ENCODE measurements at places on chromosomes 6 and 20.
A peak's percentile ranks its signal among the peaks of the same experiment; 100 is the strongest.

DNA sequence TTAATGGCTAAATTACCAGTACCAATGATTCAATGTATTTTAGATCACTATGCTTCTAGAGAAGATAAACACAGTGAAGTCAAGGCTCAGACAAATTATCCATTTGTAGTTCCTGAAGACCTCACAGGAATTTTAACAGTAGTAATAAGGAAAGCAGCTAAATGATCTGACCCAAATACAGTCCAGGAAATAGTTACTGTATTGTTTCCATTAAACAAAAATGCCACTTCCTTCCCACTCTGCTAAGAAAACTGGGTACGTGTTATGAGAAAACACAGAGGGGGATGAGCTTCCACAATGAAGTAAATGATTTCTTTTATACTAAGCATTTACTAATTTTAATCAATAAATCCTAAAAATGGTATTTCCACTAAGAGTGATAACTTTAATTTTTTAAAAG, 127.9 kb downstream of the CDK19 start:
- DNase-seq, result no peak

- peak; percentile 57 for DNase-seq
These were observed 5.3 kb downstream of the MMP9 start for GRCh38 chr20:46013829-46014516.

DNA sequence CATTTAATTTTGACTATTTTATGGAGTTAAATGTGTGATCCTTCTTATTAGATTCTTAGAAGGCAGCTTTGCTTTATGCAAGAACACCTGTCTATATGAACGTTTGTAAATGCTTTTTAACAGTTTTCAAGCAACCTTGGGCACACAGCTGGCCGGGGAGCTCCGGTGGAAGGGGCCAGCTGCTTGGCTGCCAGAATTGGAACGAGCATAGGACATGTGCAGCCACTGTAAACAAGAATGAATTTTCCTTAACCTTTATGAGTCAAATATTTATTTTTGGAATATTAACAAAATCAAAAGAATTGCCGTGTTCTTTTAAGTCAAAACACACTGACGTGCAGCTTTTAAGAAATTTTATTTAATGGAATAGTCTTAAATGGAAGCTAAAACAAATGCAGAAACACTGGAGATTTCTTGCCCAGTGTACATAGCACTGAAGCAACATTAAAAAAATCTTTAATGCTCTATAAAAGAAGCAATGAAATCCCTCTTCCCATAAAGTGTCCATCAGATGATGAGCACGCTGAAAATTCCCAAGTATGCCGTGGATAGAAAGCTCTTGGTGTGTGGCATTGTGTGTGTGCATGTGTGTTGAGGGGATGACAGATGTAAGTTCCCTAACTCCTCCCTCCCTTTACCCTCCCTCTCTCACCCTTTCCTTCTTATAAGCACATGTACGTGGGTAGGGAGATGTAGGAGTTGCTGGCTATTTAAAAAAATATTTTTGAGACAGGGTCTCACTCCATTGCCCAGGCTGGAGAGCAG, 208.9 kb upstream of the EXOC2 start:
- no peak for DNase-seq

DNA sequence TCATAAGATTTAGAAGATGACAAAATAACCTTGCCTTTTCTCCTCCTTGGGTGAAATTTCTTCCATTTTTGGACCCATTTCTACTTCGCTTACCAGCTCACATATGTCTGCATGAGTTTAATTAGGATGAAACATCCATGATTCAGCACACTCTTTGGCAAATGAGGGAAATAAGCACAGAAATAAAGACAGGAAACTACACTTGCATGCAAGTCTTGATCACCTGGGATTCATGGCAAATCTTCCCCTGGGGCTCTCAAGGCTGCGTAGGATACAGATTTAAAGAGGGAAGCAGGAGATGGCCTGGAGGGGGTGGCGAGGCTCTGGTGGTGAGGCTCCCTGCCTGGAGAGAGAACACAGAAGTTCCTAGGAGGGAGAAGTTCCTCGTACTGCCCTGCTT, 147.8 kb downstream of the EDN3 start:
- DNase-seq, result no peak

DNA sequence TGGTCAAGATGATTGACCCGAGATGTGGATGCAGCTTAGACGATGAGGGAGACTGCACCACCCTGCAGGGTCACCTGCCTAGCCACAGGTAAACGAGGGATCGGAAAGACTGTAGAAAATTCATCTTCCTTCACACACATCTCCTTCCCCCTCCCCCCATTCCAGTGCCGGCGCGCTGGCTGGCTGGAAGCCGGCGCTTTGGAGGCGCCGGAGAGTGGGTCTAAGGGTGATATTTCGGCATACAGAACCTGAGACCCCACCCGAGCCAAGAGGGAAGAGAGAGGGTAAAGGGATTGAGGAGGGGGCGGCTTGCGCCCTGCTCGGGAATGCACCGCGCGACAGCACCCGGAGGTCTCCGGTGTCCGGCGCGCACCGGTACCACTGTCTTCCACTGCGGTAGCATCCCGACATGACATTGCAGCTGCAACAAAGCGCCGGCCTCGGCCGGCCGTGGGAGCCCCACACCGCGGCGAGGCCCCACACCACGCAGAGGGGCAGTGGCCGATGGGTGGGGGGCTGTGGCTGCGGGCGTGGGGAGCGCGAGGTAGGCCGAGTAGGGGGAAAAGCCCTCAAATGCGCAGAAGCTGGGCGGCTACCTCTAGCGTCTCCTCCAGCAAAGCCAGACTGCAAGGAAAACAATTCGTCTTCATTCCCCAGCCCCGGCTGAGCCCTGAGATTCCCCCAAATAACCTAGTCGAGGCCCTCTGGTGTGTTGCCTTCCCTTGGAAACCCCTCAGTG, 984 bp downstream of the TNFRSF21 start:
- DNase-seq, result no peak

DNA sequence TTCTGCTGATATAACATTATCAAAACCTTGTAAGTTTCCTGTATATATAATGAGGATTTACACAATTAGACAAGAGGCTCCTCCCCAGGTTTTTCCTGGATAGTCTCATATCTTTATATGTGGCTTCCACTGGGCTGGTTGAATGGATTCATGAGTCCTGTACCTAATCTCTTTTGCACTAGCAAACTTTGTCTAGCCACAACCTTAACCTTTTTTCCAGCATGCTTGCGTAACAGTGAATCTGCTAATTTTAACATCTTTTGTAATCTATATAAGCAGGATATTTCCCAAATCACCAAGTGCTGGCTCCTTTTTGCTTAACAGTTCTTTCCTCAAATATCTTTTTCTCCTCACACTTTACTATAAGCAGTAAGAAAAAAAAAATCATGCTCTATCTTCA, 153.6 kb downstream of the COL21A1 start:
- DNase-seq, result no peak

GRCh38 chr20:32789896-32790750, 27.9 kb downstream of the DNMT3B start:
- peak; percentile 71 for DNase-seq

DNA sequence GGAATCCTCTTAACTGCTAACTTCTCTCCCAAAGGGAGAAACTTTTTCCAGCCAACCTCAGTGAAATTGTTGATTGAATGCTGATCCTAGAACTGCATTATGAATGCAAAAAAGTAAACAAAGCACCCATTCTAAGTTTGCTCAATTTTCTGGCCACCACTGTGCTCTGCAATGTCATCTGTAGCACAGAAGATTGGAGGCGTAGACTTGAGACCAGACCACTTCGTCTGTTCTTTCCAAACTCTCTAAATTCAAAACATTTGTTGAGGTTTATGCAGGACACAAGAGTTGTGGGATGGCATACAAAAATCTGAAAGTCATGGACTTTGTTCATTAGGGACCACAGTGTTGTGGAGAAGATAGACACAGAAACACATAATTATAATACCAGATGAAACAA, 11.1 kb upstream of the TSPYL1 start:
- DNase-seq, result no peak

- DNase-seq, result no peak
These were observed 134.3 kb upstream of the PMEPA1 start for GRCh38 chr20:57843941-57844625.

DNA sequence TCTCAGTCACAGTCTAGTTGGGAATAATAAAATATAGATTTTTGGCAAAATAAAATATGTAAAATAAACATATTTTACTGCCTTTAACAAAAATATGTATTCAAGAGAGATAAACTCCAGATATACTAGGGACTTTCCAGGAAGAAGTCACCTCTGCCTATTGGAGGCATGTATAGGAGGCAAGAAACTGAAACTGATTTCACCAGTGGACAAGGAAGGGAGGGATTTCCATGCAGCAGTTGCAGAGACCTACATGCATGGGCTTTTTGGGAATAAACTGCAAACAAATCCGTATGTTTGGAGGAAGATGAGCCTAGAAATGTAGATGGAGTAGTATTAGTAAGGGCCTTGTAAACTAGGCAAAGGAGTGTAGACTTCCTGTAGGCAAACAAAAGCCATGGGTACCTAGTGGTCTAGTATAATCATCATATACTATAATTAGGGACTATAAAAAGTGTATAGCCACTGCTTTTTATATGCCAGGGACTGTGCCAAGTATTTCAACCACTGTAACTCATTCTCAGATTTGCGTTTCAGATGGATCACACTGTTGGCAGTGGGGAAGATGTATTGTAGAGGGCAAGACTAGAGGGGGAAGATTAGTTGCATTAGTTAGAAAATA, 38.9 kb downstream of the CD109 start:
- DNase-seq, result no peak

GRCh38 chr6:43256670-43257366, 13.5 kb downstream of the TTBK1 start:
- no peak for DNase-seq

- no peak for DNase-seq
These were observed 943 bp downstream of the ZUP1 start for GRCh38 chr6:116667623-116668022.

DNA sequence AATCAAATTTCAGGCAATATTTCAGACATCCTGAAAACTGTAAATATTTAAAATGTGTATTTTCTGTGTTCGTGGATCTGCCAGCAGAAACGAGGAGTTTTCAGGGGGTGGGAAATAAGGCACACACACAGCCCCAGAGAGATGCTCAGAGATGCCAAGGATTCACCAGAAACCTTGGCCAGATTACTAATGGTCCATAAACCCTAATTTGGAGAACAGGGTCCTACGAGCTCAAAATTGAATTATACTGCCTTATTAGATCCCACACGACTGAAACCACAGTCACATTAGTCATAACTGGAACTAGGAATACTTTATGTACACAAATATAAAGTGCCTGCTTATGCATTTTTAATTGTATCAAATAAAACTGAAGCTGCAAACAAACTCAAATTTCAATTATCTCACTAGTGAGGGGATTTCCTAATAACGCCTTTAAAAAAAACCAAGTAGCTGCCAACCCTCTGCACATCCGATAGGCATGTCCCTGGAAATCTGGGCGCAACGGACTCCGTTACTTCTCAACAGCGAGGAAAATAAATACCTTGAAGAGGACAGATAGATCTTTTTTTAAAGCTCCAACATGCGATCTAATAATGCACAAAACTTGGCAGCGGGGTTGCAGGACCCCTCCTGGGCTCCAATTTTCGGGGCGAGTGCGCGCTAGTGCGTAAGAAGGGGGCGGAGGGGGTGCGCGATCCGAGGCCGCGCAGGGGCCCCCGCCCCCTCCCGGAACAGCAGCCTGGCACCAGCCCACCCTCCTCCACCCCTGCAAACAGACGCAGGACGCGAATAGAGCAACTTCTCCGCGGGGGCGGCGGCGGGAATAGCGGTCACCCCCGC, 897 bp downstream of the CHD6 start:
- DNase-seq, result peak; percentile 53

GRCh38 chr6:149031201-149031858, 284.5 kb downstream of the UST start:
- no peak for DNase-seq

GRCh38 chr6:26086211-26086610, 1.0 kb upstream of the HFE start:
- peak; percentile 64 for DNase-seq

DNA sequence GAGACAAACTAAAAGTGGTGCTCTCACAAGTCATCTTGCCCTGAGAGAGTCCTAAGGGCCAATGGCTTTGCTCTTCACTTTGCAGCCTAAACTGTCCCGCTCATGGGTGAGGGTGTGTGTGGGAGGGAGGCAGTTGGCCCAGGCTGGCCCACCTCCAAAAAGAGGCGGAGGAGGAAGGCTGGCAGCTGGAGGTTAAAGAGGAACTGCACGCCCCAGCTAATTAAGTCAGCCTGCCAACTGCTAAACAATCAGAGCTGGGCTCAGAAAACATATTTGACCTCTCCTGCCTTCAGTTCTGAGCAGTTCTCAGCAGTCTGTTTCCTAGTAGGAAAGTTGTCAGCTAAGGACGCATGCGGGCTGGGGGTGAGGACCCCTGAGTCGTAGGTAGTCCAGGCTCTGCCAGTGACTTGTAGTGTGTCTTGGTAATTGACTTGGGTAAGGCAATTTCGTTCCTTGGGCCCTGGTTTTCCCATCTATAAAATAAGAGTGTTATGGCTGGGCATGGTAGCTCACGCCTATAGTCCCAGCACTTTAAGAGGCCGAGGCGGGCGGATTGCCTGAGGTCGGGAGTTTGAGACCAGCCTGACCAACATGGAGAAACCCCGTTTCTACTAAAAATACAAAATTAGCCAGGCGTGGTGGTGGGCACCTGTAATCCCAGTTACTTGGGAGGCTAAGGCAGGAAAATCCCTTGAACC, 17.0 kb downstream of the GSS start:
- no peak for DNase-seq

DNA sequence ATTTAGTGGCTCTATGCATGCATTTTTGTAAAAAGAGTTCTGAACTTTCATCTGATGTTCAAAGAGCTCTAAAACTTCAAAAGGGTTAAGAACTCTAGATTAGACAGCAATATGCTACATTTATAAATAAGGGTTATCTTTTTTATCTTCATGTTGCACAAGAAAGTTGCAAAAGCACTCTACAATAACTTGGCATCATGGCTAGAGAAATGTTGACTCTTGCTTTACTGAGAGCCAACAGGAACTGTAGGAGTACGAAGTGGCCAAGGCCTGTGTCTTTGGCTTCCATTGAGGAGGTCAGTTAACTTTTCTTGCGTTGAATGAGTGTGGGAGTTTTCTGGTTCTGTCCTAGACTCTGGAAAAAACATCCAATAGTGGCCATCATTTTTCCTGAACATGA, 516.9 kb downstream of the TFAP2B start:
- DNase-seq, result no peak

- no peak for DNase-seq
These were observed 51.9 kb downstream of the VGLL2 start for GRCh38 chr6:117317261-117317660.

- no peak for DNase-seq
These were observed 192.9 kb downstream of the SYNDIG1 start for GRCh38 chr20:24662322-24662721.
